ENCODE measurements at places on chromosomes 5 and 9.
A peak's percentile ranks its signal among the peaks of the same experiment; 100 is the strongest.

- DNase-seq: no peak
Measured at GRCh38 chr5:156913719-156914370, 49.2 kb downstream of the TIMD4 start.

GRCh38 chr9:9102295-9102694, 1302.7 kb upstream of the DMAC1 start:
- no peak for DNase-seq

GRCh38 chr5:140342287-140342686, 4.1 kb downstream of the HBEGF start:
- no peak for DNase-seq

DNA sequence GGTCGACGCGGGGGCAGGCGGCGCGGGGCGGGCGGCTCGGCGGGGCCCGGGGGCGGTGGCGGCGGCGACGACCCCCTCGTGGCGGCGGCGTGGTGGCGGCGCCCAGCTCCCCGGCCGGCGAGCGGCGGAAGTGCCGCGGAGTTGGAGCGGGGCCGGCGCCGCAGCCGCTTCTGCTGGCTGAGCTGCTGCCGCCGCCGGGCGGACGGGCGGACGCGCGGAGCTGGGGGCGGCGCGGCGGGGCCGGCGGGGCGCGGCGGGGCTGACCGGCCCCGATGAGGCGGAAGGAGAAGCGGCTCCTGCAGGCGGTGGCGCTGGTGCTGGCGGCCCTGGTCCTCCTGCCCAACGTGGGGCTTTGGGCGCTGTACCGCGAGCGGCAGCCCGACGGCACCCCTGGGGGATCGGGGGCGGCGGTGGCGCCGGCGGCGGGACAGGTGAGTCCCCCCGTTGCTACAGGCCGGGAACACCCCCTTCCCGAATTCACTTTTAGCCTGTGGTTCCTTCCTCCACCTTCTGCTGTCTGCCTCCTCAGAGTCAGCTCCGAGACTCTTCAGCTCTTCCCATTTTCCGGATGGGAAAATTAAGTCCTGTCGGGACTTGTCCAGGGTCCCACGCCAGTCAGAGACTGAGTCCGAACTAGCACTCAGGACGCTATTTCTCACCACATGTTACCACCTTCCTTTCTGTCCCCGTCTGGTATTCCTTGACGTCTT, at the start of gene GALNT10:
Gene GALNT10, plus strand, starts transcription at position 139 of the 710 bp plus-strand sequence. Its CDS starts 134 bp downstream, at position 273.
- peak; percentile 68 for DNase-seq

DNA sequence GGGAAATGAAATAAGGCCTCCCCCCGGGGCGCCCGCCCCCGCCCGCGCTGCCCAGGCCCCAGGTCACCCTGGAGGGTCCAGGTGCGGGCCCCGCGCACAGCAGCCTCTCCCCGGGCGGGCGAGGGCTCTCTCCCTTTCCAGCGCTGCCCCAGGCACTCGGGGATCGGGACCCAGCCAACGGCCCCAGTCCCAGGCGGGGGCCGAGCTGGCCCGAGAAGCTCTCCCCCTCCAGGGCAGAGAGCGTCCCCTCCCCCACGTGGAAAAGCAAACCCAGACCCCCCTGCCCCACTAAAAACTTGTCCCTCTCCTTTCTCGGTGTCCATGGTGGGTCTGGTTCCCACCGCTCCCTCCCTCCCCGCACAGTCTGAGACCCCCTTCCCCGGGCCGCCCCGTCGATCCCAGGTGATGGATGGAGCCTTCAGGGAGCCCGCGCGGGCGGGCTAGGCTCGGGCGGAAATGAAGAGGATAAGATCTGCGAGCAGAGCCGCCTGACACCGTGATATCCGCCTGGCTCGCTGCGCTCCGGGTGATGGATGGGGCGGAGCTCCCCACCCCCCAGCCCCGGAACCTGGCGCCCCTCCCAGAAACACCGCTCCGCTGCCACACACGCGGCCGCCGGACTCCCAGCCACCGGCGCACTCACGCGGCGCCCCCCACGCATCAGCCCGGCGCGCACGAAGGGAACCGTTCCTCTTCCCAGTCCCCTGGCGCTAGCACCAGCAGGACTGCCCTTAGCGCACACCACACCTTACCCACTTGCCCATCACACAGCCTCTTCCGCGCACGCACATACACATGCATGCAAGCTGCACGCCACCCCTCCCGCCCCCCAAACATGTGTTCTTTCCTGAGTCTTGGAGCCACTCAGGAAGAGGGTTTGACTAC, 81.7 kb upstream of the ZBTB43 start:
- DNase-seq: no peak

GRCh38 chr5:14574096-14574495, 7.5 kb upstream of the OTULINL start:
- no peak for DNase-seq

DNA sequence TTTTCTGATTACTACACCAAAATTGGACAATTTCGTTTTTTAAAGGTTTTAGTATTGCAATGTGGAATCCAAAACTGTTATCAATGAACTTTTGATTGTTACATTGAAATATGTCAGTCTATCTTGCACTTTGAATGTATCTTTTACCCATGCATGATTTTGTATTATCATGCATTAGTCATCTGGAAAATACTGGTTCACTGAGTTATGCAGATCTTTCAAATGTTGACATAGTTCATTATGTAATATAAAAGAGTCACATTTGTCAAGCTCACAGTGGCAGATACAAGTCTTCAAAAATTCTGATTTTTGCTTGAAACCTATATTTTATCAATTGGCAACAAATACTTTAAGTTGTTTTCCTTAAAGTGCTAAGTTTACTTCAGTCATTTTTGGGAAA, 85.2 kb downstream of the NR3C1 start:
- no peak for DNase-seq

DNA sequence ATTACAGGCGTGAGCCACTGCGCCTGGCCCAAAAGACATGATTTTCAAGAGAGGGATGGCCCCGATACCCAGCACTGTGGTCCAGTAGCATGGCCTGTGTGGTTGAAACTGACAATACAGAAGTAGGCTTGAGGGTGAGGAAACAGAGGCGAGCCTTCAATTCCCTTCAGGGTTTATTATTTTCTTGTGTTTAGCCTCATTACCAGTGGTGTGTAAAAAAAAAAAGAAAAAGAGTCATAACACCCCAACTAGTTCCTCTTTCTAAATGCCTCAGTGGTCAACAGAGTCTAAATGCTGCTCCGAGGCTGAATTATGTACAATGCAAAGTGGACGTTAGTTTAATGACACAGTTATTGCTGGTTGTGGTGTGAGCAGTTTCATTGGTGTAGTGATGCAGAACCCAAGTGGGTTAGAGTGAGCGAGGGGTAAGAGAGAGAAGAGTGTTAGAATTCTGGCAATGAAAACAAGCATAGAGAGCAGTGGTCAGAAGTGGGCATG, 58.8 kb downstream of the SNX30 start:
- no peak for DNase-seq

- no peak for DNase-seq
Measured at GRCh38 chr5:1878050-1878849, 4.5 kb downstream of the IRX4 start.

GRCh38 chr5:132877938-132878337, 4.5 kb downstream of the LEAP2 start:
- DNase-seq: peak; percentile 28

Measured in MCF 10A (cell line).